ENCODE measurements at places on chromosomes 13 and 19. TPM values are rescaled to one million over a fixed set of nuclear protein-coding genes. Genes with fewer than 3 reads are reported as not detected.
A peak's percentile ranks its signal among the peaks of the same experiment; 100 is the strongest.

Gene PPM1N
- 1.5 TPM for polyA plus RNA-seq

Gene GET3
- 129 TPM for polyA plus RNA-seq

Gene FXYD7
- polyA plus RNA-seq: not detected

- peak; percentile 63 for DNase-seq
These were observed 49.2 kb downstream of the LATS2 start for GRCh38 chr13:21012211-21012610.

DNA sequence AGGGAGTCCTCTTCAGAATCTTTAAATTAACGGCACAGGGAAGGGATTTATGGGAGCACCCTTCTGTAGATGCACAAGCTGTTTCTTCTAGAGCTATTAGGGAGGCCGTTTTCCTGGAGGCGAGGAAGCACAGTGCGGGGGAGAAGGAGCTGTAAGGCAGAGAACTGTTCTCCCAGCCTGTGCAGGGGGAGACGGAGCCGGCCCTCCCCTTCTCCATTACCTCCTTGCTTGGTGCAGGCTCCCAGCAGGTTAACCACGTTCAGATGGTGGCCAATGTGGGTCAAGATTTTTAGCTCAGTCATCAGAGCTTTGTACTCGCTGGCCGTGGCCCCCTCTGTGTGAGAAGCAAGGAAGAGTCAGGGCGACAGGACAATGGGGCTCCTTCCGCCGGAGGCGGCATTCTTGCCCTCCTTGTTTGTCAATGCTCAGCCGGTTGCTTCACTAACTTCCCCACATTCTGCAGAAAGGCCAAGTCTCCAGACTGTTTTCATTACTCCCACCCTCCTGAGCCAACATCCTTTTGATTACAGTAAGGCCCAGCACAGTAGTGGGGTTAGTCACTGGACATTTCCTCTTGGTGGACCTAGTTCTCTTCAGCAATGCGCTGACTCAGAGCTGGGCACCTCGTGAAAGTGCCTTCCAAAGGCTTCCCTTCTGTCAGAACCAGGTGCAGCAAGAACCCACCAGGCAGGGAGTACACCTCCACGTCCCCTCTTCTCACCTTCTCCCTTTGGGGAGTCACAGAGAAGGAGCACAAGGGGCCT, 165.4 kb downstream of the FLT1 start:
- peak; percentile 78 for DNase-seq

- DNase-seq: no peak
These were observed 3.7 kb downstream of the ATP4A start for GRCh38 chr19:35559781-35560180.

DNA sequence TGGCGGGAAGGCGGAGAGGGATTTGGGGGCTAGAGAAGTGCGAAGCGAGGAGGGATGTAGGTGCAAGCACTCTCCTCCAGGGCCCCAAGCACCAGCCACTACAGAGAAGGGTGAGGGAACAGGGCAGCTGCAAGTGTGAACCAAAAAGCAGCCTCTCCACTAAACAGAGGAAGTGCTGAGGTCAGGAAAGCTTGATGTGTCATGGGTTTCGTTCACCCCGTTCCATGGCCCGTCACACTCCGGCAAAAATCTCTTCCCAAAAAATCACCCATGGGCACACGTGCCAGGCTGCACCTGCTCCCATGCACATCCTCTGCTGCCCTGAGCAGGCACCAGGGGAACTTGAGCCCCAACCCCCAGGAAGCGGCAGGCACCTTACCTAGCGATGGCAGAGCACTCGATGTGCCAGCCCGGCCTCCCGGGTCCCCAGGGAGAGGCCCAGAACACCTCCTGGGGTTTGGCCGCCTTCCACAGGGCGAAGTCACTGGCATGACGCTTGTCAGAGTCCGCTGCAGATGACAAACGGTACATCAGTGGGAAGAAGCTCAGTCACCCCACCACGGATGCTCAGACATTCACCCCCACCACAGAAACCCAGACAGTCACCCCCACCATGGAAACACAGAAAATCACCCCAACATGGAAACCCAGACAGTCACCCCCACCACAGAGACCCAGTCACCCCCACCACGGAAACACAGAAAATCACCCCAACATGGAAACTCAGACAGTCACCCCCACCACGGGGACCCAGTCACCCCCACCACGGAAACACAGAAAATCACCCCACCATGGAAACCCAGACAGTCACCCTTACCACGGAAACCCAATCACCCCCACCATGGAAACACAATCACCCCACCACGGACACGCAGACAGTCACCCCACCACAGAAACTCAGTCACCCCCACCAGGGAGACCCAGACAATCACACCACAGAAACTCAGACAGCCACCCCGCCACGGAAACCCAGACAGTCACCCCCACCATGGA, 29.0 kb downstream of the CARS2 start:
- no peak for DNase-seq
